Common myeloid progenitor, CD34-positive (primary cell): ENCODE measurements at places on chromosomes 1 and 21.

DNA sequence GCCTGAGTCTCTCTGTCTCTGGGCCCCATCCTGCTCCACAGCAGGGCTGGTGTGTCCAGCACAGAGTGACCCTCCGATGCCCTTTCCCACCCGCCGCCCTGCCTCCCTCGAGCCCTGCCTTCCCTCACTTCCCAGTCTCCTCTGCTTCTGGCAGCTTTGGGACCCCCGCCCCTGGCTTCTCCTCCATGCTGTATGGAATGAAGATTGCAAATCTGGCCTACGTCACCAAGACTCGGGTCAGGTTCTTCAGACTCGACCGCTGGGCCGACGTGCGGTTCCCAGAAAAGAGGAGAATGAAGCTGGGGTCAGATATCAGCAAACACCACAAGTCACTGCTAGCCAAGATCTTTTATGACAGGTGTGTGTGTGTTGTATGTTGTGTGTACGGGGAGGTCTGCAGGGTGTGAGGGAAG lies 14.3 kb downstream of the MOV10 start:
- no peak for DNase-seq

GRCh38 chr1:171350594-171350993 lies 36.6 kb downstream of the FMO4 start:
- DNase-seq = no peak

DNA sequence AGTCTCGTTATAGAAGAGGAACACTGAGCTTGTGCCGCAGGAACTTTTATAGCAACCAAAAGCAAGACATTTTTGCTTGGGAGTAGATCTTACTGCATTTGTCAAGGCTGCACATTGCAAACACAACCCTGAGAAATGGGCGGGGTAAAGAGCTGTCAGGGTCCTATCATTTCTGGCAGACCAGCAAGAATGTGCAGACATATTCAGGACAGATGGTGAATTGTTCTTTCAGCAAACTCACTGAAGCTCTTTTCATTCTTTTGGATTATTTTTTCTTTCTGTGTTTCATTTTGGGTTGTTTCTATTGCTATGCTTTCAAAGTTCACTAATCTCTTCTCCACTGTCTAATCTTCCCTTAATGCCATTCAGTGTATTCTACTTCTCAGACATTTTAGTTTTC lies 5.1 kb upstream of the ACTN2 start:
- no peak for DNase-seq

DNA sequence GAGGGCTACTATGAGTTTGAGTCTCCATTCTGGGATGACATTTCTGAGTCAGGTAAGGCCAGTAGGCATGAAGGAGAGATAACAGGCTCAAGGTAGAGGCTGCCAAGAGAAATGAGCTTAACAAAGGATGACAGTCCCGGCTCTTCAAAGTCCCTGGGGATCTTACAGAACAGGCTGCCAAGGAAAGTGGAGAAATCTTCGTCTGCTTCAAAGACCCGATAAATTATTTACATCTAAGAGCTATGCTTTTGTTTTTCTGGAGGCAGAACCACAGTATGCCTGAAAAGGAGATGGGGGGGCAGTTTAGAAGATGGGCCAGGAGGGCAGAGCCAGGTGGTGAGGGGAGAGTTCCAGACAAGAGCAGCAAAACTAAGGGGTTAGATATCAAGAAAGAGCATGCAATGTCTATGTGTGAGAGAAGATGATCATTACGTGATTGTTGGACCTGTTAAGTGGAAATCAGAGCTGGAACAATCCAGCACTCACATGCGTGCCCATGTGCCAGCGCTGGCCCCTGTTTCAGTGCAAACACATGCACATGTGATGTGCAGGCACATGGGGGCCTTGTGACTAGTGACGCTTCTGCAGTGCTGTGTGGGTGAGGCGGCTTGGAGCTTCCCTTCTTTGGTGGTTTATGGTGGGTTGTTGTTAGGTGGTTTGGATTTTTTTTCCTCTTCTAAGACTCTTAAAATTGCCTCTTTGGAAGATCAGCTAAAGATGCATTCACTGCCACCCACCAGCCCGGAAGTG lies 25.7 kb downstream of the CAMK1G start:
- no peak for DNase-seq

DNA sequence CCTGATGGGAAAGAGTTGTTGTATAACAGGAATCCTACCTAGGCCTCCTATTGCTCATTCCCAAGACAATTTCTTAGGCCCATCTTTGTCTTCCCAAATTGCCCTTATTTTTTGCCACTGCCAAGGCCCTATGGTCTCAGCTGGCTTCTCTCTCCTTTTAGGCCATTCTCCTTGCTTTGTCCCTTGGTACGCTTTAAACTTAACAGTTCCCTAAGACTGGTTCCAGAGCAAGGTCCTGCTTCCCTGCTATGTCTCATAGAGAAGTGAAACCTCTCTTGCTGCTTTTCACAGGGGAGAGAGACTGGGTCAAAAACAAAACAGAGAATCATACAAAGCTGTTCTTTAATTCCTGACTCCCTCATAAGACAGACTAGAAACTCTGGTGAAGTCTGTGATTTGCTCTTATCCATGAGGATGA lies 77.1 kb downstream of the XCL2 start:
- no peak for DNase-seq

DNA sequence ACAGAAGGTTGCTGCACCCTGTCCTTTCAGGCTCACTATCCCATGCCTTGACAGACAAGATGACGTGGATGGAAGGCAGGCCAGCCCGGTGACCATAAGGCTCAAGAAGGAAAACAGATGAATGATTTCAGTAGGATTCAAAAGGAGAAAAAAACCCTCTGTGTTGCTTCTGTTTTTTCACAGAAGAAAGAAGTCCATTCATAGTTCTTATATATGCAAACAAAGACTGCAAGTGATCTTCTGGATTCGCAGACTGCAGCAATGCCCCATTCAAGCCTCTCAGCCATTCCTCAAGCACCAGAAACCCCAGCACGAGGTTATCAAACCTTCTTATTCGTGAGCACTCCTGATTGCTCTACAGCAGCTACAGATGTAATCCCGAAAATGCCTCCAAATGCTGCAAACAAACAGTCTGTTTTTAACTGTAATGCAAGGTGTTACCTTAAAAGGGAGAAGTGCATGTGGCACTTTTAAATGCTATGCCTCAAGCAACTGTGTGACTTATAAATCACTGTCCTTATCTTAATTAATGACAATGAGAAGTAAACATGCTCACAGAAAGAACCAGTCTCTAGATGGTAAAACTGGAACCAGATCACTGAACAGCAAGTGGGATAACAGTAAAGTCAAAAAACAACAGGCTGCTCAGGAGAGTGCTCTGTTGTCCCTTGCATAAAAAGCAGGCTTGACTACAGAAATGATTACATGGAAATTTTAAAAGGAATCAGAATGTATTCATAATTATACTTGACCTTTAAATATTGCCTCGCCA lies 173.9 kb downstream of the HHIPL2 start:
- DNase-seq = no peak

DNA sequence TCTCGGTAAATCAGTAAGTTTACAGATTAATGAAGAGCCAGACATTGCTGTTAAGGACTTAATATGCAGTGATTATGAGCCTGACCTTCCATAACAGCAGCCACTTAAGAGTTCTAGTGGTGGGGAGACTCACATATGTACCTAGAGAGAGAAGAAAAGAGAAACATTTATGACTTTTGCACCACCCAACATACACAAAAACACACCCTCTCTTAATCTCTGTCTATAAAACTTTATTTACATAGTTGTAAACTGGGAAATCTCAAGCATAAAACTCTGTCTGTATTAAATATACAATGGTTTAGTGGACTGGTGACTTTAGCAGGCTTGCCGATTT lies 347.4 kb upstream of the ADGRL2 start:
- no peak for DNase-seq

DNA sequence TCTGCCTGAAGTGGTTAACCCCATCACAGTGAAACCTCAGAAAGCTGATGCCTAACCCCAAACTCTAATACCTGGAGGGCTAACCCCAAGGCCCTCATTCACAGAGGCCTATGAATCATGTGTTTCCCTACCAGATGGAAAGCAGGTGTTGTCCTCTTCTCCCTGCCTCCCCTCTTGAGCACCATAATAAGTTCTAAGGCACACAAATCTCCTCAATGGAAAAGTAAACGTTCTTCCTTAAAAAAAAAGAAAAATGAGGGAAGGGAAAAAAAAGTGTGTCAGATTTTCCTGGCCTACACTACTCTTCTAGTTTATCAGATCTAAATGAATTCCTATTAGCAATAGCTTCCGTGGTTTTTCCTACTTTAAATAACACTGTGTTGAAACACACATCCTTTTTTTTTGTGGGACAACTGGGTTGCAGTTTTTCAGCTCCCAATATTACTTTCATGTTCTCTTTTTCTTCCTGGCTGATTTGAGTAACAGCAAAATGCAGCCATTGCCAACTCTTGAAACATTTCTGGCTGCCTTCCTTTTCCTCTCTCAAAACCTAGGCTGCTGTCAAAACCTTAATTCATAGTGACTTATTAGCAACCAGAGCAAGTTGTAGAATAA lies 43.2 kb downstream of the SLC44A3 start:
- no peak for DNase-seq

DNA sequence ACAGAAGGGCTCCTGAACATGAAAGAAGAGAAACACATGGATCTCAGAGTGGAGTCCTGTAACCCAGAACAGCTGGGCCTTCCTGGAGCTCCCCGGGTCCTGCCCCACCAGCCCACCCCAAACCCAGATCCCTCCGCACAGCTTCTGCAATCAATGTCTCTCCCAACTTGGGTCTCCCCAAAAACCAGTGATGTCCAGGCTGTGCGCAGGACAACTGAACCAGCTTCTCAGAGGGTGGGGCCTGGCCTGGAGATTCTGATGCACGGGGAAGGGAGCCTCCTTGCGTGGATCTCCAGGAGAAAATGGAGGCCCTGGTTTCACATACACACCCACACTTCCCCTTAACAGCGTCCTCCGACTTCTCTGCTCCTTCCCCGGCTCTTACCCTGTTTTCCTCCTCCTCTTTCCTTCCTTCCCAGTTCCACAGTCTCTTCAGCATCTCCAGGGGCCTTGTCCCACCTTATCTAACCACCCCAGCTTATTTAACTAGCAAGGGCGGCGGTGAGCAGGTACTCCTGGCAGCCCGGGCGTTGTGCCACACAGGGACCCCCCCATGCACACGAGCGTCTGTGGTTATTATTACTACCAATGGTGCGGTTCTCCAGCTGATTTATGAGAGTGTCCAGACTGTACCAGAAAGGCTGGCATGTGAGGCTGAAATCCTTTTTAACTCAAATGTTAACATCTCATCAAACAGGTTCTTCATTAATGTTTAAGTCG lies 11.2 kb upstream of the MX2 start:
- no peak for DNase-seq

DNA sequence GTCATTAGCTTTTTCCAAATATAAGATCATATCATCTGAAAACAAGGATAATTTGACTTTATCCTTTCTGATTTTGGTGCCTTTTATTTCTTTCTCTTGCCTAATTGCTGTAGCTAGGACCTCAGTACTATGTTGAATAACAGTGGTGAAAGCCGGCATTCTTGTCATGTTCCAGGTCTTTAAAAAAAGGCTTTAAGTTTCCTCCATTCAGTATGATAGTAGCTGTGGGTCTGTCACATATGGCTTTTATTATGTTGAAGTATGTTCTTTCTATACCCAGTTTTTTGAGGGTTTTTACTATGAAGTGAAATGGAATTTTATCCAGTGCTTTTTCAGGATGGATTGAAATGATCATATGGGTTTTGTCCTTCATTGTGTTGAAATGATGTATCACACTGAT lies 115.8 kb downstream of the DUSP10 start:
- DNase-seq = no peak

DNA sequence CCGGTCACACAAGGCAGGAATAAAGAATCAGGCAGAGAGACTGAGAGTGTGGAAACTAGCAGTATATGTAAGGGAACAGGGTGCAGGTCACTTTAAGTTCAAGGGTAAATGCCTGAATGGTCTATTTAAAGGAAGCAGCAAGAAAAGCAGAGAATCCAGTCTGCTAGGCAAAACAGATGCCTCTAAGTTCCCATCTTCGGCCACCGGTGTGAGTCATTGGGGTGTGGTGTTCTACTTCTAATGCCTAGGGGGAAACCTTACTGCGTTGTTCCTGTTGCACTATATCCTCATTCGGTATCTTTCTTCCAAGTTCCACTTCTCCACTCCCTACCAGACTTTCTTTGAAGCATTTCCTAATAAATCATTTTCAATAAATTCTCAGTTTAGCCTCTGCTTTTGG lies 259.9 kb downstream of the HHIPL2 start:
- no peak for DNase-seq

GRCh38 chr21:43766734-43767497 lies 9.2 kb downstream of the CSTB start:
- DNase-seq = no peak

GRCh38 chr1:117911051-117911450 lies 18.4 kb downstream of the GDAP2 start:
- DNase-seq = no peak

DNA sequence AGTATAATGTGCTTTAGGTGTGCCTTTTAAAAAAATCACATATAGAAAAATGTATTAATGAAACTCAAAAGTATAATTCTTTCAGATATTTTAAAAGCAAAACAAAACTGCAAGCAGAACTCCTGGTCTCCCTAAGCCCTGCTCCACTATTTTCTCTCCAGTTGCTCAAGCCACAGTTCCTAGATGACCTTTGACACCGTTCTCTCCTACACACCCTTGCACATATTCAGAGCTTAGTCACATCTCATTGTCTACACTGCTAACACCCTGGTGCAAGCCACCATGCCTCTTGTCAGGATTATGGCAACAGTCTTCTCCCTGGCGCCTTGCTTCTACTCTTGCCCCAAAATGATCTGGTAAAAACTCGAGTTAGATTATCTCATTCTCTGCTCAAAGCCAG lies 50.2 kb upstream of the ROR1 start:
- DNase-seq = no peak

DNA sequence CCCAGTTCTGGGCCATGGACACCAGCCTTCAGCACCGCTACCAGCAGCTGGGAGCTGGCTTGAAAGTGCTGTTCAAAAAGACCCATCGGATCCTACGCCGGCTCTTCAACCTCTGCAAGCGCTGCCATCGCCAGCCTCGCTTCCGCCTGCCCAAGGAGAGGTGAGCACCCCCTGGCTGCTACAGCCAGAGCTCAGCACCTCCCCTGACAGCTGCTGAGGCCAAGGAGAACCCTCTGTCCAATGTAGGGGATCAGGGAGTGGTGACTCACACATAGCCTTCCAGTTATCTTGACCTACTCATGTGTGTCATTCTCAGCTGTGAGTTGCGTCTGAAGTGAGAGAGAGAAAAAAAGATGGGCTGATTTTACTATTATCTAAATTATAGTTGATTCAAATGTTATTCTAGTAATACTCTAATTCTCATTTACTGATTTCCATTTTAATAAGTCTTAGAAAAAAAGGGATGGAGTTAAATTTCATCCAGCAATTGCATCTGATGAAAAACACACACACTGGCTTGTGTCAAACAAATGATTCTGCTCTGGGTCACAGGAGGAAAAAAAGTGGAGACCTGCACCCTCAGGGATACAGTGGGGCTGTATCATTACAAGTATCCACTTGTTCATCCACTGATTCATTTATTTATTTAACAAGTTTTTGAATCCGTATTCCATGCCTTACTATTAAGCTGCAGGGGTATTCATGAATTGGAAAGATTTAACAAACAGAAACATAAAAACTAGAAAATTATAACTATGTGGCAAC lies 108.0 kb downstream of the BRINP2 start:
- DNase-seq = no peak

- no peak for DNase-seq
Measured at GRCh38 chr1:200802042-200802441, 63.3 kb downstream of the CAMSAP2 start.
